ENCODE measurements at places on chromosomes 6 and 20. TPM values are rescaled to one million over a fixed set of nuclear protein-coding genes. Genes with fewer than 3 reads are reported as not detected.

PDE7B gene
- polyA plus RNA-seq = 0.03 TPM

OXT gene
- 0.61 TPM for polyA plus RNA-seq

DNA sequence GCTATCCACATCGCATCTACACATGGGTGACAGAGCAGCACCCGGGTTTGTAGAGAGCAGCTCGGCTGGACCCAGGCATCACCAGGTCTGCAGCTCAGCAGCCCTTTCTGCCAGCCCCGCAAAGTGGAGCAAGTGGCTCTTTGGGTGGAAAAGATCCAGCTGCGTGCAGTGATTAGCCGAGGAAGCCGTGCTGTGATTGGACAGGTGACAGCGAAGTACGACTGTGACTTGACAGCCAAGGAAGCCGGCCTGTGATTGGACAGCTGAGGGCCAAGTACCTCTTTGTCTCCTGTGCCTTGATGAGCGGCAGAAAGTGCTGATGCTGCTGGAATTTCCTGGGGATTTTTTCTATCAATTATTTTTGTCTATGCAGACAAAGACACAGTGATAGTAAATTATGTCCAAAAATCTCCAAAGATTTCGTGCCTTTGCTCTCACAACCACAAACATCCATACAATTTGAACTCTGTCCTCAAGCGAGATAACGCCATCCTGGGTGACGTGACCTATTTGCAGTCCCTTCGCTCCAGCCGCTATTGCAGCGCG lies 62.3 kb upstream of the GPR31 start:
- no peak for DNase-seq

BPIFB2 gene
- polyA plus RNA-seq = not detected

COL19A1 gene
- not detected for polyA plus RNA-seq

DNA sequence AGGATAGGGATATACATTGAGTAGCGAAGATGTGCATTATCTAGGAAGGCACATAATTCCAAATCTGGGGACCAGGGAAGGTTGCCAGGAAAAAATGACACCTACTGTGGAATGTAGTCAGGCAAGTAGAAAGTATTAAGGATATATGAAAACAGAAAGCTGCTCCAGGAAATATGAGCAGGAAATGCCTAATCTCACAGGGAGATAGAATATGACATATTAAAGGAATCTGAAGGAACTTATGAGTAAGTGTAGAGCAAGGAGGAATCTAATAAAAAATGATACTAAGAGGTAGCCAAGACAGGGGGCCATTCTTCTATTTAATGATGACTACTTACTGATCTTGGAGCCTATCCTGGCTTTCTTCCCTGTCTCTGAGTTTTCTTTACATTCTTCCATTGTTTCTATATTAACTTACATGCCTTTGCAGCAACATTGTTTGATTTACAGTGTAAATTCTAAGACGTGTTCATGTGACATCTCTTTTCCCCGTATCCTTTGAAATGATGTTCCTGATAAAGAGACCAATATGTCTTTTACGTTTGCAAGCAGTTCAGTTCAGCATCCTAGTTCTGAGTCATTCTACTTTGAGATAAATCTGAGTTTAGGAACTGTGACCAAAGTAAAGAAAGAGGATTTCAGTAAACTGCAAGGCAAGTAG lies 58.6 kb downstream of the TINAG start:
- DNase-seq = no peak

- no peak for DNase-seq
Measured at GRCh38 chr20:50303573-50304500, 113.2 kb downstream of the CEBPB start.

Measured in CD4-positive, CD25-positive, alpha-beta regulatory T cell (primary cell).